Stimulated activated CD4-positive, alpha-beta T cell treated with anti-CD3 and anti-CD28 coated beads, Interleukin-12 subunit alpha, Interleukin-12 subunit beta, amount 100 ng/mL, for 24 hours (primary cell): ENCODE measurements at places on chromosomes 1 and 21.

- DNase-seq: no peak
Measured at GRCh38 chr1:93549811-93550210, 101.9 kb downstream of the FNBP1L start.

DNA sequence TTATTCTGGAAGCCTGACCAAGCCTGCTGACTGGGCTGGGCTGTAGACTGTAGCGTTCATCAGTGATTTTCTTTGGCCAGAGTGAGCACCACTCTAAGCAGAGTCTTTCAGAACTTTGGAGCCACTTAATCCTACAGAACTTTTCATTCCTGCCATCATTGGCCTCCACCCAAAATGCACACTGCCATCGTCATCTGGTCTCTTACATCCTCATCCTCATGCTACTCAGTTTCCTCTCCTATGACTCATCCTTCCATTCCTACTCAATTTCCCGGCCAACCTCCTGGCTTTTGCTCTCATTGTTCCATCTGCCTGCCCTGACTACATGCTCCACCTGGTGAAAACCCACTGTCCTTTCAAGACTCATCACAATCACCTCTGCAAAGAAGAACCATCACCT, 233.8 kb upstream of the USP25 start:
- DNase-seq: no peak

- DNase-seq: no peak
Measured at GRCh38 chr1:198212675-198213074, 55.9 kb downstream of the NEK7 start.

GRCh38 chr1:18387307-18387706, 93.4 kb upstream of the KLHDC7A start:
- no peak for DNase-seq

DNA sequence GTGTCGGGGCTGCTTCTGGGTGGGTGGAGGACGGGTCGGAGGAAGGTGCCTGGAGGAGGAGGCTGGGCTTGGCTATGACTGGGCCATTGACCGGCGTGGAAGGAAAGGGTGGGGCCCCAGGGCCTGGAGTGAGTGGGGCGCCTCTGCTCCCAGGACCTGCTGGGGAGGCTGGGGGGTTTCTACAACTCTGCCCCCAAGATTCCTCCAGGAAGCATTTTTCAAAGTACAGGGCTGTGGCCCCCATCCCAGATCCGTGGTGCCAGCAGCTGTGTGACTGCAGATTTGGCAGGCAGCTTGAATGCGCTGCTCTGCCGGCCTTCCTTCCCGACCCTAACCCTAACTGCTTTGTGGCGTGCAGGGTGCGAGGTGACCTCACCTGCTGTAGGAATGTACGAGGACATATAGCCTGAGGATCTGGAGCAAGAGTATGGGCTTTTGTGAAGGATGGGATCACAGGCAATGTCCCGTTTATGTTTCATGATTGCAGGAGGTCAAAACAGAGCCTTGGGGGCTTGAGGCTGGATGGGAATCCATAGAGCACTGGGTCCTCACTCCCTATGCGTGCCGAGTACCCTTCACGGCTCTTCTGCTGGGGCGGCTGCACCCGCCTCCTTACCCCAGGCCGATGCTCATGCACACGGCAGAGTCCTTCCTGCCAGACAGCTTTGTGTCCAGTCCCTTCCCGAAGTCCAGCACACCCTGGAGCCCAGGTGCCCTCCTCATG, 24.7 kb downstream of the TRPM2 start:
- DNase-seq: no peak

- DNase-seq: no peak
Measured at GRCh38 chr21:37459575-37459974, 93.0 kb downstream of the DYRK1A start.

DNA sequence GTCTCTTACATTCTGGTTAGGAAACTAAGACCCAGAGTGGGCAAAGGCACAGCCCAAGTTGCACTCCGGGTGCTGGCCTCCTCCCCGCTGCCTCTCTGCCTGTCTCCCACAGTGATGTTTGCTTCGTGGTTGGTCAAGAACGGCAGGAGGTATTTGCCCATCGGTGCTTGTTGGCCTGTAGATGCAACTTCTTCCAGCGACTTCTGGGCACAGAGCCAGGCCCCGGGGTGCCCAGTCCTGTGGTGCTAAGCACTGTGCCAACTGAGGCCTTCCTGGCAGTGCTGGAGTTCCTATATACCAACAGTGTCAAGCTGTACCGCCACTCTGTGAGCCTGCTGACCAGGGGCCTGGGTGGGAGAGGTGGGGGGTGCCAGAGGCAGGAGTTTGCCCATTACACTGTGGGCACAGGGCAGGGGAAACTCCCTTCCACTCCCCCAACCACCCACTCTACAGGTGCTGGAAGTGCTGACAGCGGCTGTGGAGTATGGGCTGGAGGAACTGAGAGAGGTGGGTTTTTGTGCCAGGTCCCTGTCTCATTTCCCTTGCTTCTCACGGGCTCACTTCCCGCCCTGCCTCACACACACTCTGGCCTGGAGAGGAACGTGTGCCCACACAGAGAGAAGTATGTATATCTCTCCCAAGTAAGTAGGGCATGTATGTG, 1.9 kb downstream of the BTBD19 start:
- DNase-seq: no peak

GRCh38 chr1:210490781-210491180, 162.1 kb downstream of the HHAT start:
- DNase-seq: no peak

GRCh38 chr1:163036671-163037070, 32.5 kb upstream of the RGS4 start:
- DNase-seq: no peak

DNA sequence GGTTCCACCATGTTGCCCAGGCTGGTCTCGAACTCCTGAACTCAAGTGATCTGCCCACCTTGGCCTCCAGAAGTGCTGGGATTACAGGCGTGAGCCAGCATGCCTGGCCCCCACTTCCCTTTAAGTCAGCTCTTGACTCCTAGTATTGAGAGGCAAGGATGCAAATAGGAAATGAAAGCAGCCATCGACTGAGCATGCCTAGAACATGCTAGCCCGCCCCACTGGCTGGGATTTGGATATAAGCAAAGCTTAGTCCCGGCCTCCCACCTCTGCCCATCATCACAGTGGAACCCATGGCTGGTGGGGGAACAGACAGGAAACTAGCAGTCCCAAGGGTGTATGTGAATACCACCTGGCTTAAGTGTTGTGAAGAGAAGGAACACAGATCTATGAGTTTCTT, 10.5 kb downstream of the C1orf167 start:
- no peak for DNase-seq

- DNase-seq: no peak
Measured at GRCh38 chr1:1862905-1863547, 27.9 kb downstream of the GNB1 start.

DNA sequence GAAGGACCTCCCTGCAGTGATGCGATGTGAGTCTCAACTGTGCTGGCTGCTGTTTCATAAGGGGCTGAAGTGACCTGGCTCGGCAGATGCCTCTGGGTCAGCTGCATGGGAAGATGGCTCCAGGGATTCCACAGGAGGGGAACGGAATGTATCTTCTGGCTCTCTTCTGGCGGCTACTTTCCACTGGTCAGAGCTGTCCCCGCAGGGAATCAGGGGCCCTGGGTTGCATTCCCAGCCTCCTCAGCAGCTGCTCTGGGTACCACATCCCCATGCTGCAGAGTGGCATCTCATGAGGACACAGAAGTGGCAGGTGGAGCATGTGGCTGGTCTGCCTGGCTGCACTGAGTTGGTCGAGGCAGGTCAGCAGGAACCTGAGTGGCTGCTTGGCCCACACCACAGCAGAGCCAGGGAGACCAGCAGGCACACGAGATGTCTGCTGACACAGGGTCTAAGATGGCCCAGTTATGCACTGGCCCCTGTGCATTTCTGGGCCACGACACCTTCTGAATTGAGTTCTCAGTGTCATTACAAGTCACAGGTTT, 42.8 kb downstream of the POFUT2 start:
- no peak for DNase-seq

GRCh38 chr1:110816945-110817344, 56.0 kb upstream of the CD53 start:
- no peak for DNase-seq

DNA sequence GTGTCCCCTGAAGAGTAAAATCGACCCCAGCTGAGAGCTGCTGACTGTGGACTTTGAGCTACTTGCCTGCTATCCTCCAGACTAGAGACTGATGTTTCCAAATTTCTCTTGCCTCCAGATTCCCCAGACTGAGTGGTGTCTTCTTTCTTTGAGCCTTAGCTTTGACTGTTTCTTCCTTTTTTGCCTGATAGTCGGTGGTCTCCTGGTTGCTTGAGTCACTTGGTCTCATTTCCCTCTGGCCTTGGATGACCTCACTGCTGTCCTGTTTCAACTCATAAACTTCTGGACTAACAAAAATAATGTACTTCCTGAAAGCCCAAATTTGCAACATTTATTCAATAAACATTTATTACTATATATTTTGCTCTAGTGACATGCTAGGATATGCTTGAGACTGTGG, 52.9 kb upstream of the DIPK1A start:
- no peak for DNase-seq

GRCh38 chr1:53160924-53161378, 18.5 kb upstream of the SLC1A7 start:
- DNase-seq: no peak

DNA sequence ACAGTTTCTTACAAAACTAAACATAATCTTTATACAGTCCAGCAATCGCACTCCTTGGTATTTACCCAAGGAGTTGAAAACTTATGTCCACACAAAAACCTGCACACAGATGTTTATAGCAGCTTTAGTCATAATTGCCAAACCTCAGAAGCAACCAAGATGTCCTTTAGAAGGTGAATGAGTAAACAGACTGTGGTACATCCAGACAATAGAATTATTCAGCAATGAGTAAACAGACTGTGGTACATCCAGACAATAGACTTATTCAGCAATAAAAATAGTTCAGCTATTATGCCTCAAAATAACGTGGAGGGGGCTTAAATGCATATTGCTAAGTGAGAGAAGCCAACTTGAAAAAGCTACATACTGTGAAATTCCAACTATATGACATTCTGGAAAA, 87.0 kb upstream of the GALNT2 start:
- DNase-seq: no peak

DNA sequence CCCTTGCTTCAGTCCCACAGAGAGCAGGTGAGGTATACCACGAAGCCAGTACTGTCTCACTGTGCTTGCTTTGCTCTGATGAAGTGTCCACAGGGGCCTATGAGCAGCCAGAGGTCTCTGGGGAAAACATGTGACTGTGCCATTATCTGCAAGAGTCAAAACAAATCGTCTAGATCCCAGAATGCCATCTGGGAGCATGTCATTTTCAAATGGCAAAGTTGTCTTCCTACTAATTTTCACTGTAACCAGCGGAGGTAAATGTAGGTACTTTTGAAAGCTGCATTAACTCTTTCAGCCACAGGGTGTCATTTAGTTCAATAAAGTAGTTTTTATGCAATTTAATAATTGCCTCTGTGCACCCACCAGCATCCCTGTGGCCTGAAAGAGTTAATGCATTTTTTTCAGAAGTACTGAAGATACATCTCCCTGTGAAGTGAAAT, 173.6 kb upstream of the SGIP1 start:
- no peak for DNase-seq

GRCh38 chr1:112618721-112619517, at the start of gene ST7L:
Gene ST7L, minus strand, starts transcription at chr1:112619141. Its CDS starts 28 bp downstream, at chr1:112619113.
- peak; percentile 39 for DNase-seq

- no peak for DNase-seq
Measured at GRCh38 chr1:59486615-59487014, 189.7 kb downstream of the FGGY start.

- DNase-seq: no peak
Measured at GRCh38 chr1:36322786-36323635, 434 bp downstream of the EVA1B start.

GRCh38 chr1:167171286-167171929, 49.3 kb upstream of the POU2F1 start:
- DNase-seq: no peak

DNA sequence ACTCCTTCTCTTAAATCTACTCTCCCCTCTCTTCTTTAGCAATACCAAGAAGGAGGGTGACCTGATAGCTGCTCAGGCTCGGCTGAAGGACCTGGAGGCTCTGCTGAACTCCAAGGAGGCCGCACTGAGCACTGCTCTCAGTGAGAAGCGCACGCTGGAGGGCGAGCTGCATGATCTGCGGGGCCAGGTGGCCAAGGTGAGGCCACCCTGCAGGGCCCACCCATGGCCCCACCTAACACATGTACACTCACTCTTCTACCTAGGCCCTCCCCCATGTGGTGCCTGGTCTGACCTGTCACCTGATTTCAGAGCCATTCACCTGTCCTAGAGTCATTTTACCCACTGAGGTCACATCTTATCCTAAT, 16.0 kb downstream of the LMNA start:
- no peak for DNase-seq

DNA sequence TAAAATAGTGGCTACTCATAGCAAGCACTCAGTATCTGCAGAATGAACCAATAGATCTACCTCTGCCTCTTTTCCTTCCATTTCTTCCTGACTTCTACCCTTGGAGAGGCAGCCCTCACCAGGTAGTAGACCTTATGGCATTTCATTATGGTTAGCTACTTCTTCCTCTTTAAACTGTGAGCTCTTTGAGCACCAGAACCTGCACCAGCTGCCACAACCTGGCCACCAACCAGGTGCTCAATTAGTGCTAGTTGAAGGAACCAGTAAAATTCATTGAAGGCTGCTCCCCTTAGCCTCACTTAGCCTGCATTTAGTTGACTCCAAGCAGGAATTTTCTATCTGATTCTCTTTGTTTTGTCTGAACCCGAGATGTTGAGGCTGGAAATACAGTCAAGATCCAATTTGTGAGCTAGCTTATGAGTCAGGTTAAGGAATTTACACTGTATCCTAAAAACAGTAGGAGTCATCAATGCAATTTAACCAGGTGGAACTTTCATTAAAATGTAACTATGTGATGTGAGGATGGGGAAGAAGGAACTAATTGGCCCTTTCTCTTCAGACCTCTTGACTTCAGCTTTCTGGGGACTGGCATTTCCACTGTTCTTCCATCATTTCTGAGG, 81.5 kb upstream of the UBE2U start:
- no peak for DNase-seq

DNA sequence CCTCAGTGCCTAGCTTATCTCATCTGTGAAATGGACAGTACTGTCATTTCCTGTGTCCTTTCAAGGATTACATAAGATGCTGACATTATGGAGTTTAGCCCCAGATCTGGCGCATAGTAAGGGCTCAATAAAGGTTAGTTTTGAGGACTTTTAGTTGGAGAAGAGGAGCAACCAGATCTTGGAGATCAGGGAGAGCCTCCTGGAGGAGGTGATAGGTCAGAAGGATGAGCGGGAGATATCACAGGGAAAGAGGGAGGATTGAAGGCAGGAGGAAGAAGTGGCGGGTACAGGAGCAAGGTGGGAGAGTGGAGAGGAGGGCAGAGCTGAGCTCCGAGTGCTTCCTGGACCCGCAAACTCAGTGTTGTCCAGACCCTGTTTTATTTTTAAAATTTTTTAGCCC, 17.5 kb downstream of the SLC66A1 start:
- no peak for DNase-seq
